Astrocyte (in vitro differentiated cells and primary cell): ENCODE measurements at places on chromosomes 11 and 22. TPM values are rescaled to one million over a fixed set of nuclear protein-coding genes. Genes with fewer than 3 reads are reported as not detected.
A peak's percentile ranks its signal among the peaks of the same experiment; 100 is the strongest.

DNA sequence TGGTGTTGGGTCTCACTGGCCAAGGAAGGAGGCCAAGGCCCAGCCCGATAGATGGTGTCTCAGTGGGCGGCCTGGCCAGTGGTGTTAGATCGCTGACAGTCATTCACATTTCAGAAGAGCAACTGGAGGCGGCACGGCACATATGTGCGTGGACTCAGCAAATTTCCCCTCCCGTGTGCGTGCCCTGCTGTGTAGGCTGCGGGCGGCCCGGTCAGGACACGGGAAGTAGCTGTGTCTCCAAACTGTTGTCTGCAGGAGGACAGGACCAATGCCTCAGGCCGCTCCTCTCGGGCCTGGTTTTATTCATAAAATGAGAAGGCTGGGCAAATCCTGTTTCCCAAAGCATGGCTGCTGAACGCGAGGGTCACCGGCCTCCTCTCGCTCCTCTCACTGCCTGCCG lies 711.7 kb downstream of the BRD1 start:
- no peak for DNase-seq

GRCh38 chr11:57484141-57484710 lies 23.9 kb downstream of the RTN4RL2 start:
- DNase-seq = no peak

GRCh38 chr22:17980015-17980590 lies 44.3 kb downstream of the MICAL3 start:
- DNase-seq = no peak

The C22orf23 gene
- not detected in 2 replicates for total RNA-seq

GRCh38 chr11:99535406-99535805 lies 514.7 kb downstream of the CNTN5 start:
- no peak for DNase-seq

- peak; percentile 16 for DNase-seq
Measured at GRCh38 chr11:127619946-127620345, 619.4 kb upstream of the KIRREL3 start.

DNA sequence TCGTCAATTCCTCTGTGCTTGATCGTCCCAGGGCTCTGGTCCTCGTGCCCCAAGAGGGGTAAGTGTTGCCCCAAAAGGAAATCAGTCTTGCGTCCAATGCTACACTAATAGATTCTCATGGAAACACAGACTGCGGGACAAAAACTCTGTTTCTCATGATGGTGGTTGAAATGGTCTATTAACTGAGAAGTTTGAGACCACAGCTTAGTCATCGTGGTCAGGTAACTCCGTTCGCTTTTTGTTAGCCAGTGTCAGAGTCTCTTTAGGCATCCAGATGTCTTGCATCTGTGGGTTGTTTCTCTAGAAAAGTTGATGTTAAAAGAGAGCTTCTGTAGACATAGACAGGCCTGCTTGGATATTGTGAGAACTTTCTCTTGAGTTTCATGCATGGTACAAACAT lies 104.6 kb upstream of the SORL1-AS1 start:
- DNase-seq = peak; percentile 73

DNA sequence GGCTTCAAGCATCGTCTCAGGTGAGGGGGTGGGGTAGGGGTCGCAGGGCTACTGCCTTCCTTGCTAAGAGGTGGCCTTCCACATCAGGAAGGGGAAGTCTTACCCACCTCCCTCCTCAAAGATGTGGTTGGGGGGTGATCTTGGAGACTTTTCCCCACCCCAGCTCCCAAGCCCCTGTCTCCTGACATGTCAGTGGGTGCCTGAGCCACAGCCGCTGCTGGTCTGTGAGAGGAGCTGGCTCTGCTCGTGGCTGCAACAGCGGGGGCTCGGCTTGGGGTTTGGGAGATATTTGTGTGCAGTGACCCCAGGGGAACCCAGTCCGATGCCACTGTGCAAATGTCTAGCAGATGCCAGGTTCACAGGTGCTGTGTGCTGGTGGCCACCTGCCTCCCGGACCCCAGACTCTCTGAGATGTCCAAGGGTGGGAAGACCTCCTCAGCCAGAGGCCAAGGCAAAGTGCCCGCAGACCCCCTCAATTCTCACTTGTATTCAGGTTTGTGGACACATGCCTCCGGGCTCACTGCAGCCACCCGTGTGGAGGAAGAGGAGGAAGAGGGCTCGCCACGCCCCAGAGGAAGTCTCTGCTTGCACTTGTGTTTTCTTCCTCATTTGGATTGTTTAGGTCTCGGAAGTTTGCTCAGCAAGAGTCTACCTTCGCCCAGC lies 1.9 kb downstream of the KCNQ1 start:
- no peak for DNase-seq

- no peak for DNase-seq
Measured at GRCh38 chr11:116842909-116843308, 5.5 kb upstream of the APOA1 start.

The SNX32 gene
- total RNA-seq = 1.2 and 1.5 TPM in 2 replicates
